Stimulated activated CD8-positive, alpha-beta memory T cell treated with anti-CD3 and anti-CD28 coated beads, Interleukin-15, amount 100 ng/mL, for 24 hours (primary cell): ENCODE measurements at places on chromosomes 1 and 21.

DNA sequence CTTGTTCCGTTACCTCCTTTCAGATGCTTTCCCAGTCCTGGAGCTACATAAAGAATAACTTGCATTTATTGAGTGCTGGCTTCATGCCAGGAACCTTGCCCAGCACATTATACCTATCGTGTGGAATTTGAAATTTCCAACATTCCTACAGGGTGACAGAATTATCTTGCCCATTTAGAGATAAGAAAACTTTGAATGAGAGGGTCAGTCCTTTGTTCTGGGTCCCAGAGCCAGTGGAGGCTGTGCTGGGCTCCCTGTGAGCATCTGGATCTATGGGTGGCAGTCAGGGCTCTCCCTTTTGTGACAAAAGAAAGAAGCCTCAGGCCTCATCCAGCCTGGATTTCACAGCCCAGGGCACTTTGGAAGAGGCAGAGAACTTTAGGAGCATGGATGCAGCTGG is 3.2 kb downstream of the GSTM4 start:
- DNase-seq: no peak

- no peak for DNase-seq
These were observed 104.4 kb upstream of the SERBP1 start for GRCh38 chr1:67534627-67535065.

DNA sequence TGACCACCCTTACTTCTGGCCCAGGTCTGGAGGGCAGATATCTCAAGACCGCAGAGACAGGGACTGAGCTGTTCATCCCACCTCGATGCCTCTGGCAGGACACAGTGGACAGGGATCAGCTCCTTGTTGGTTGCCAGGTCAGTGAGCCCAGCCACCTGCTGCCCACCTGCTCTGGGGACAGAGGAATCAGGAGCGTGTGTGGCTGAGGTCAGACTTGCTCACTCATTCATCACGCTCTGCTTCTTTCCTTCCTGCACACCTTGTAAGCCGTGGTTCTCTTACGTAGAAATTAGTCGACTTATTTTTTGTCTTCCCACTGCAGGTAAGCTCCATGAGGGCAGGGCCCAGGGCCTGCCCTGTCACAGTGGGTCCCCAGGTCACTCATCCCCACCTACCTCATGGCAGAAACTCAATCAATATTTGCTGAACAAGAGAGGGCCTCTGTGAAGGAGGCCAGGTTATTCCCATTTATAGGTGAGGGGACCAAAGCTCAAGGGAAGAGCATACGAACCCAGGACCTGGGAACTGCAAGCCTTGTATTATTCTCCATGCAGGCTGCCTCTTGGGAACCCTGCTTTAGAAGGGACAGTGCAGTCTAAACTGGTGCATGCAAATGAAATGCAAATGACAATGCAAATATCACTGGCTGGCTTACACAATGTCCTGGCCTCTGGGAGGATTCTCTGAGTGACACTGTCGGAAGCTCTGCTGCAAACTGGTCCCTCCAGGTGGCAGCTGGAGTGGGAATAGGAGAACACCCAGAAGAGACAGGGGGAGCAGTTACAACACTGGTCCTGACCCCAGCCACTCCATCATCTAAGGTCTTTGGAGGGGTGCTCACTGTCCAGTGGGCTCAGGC is 58.4 kb upstream of the PAX7 start:
- no peak for DNase-seq

- DNase-seq: no peak
These were observed 71.8 kb upstream of the ECE1 start for GRCh38 chr1:21362096-21362495.

DNA sequence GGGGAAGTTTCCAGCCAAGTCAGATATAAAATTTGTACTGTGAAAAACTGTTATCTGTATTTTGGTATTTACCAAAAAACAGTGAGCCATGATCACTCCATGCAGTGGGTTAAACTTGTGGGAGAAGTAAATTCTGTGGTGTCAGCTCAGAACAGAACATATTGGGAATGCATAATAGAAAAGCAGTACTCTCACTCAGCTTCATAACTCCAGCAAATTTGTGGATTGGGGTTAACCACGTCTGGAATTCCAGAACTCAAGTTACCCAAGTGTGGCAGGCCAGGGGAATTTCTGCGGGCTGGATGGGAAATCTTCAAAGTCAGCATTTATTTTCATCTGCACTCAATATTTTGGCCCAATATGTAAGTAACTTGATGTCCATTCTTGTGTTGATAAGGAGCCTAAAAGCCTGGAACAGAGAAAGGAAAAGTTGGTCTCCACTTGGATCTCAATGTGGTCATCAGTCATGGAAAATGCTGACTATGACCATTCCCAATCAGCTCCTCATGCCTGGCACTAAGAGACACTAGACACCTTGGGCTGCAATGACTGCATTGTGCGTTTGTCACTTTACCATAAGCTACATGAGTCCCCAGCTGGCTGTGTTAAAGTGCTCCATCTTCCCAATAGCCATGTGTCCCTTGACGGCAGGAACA is 39.1 kb upstream of the ENAH start:
- DNase-seq: no peak

DNA sequence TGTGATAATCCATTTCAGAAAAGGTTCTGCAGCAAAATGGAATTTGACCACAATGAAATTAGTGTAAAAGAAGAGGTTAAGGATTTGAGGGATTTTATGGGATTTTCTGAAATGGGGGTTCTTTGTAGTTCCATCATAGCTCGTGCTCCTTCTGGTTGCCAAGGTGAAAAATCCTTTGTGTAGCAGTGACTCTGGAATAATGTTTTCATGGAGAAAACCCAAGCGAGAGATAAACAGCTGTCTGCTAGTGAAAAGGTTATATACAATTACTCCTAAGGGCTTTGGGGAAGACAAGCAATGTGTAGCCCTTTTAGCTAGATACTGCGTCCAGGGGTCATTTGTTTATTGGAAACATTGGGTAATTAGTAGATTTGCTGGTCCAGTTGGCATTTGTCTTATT is 453.2 kb upstream of the DEPDC1 start:
- DNase-seq: no peak

DNA sequence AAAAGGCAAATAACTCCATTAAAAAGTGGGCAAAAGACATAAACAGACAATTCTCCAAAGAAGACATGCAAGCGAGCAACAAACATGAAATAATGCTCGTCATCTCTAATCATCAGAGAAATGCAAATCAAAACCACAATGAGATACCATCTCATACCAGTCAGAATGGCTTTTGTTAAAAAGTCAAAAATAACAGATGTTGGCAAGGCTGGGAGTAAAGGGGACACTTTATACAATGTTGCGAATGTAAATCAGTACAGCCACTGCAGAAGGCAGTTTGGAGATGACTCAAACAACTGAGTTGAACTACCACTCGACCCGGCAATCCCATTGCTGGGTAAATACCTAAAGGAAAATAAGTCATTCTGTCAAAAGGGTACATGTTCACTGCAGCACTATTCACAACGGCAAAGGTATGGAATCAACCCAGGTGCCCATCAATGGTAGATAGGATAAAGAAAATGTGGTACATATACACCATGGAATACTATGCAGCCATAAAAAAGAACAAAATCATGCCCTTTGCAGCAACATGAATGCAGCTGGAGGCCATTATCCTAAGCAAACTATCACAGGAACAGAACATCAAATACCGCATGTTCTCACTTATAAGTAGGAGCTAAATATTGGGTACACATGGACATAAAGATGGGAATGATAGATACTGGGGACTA is 25.9 kb downstream of the TSPAN2 start:
- DNase-seq: no peak

GRCh38 chr1:13699936-13700520 is at the start of gene PRDM2:
Gene PRDM2 (plus strand): TSS chr1:13700188. CDS start chr1:13715606, 15,418 bp downstream.
- peak; percentile 47 for DNase-seq

DNA sequence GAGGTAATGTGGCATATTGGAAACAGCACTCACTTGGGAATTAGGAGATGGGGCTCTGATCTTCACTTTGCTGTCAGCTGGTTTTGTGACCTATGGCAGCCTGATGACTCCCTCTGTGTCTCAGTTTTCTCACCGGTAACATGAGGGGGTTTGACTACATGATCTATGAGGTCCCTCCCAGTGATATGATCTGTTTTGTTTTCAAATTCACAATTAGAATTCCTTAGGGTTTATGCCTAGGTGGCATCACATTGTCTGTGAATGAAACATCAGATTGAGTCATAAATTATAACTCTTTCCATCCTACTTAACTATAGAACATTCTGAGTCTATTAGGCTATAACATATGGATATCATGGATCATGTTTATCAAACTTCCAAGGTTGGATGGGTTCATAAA is 386.6 kb downstream of the PTBP2 start:
- no peak for DNase-seq

- no peak for DNase-seq
These were observed 223.6 kb upstream of the ADGRL2 start for GRCh38 chr1:81577004-81577697.

DNA sequence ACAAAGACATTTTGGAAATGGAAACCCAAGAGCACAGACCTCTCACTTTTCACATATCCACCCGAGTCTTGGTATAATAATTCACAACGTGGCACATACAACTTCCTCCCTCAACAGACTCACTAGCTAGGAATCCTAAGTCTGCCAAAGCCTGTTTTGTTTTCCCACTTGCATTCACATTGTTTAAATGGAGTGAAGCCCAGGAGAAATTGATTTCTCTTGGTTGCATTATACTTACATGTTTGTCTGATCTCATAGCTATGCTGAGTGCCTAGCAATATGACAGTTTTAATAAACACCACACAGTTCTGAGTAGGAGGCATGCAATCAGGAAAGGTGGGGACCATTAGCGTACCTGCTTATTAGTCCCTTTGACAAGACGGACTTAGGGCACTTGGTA is 348.6 kb upstream of the ADGRL4 start:
- DNase-seq: no peak

DNA sequence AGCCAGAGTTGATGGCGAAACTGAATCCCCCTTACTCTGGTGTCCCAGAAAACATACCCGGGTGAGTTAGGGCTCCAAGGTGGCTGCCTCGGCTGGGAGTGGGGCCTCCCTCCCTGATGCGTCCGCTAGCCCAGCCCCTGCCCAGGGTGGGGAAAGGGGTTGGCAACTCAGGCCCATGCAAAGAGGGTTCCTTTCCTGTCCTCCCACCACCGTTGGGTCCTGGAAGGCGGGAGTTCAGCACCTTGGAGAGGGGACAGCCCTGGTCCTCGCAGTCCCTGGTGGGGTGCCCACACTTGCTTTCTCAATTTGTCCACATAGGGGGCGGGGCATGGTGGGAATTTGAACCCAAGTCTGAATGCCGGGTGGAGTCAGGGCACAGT is 6.1 kb downstream of the SRM start:
- DNase-seq: no peak

GRCh38 chr1:24009406-24009805 is 29.3 kb upstream of the SRSF10 start:
- DNase-seq: no peak

- no peak for DNase-seq
These were observed 160.3 kb downstream of the ETS2 start for GRCh38 chr21:38965910-38966504.

GRCh38 chr1:78339490-78339889 is 151.3 kb upstream of the PTGFR start:
- no peak for DNase-seq

DNA sequence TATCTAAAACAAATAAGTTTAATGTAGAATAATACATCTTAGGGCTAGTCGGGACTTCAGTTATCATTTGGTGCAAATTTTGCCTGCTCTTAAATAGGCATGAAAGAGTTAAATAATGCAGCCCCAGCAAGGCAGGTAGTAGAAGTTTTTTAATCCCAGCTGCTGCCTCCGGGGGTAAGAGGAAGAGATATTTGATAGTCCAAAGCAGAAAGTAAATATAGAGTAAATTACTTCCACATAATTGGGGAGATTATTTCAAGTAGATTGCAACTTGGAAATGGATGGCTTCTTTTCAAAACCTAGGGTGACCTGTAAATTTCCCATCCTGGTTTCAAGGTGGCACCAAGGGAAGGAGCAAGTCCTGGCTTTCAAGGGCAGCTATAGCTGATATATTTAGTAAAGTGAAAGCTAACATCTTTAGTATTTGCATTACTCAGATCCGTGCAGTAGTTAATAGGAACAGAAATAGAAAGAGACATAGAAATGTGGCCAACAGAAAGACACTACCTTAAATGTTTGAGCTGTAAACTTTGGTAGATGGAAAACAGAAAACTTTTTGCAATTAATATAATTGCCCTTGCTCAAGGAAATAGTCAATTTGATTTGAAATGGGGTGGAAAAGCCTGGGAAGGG is 109.1 kb downstream of the LMO4 start:
- DNase-seq: no peak

GRCh38 chr1:86823386-86823785 is 90.5 kb downstream of the SELENOF start:
- DNase-seq: no peak

DNA sequence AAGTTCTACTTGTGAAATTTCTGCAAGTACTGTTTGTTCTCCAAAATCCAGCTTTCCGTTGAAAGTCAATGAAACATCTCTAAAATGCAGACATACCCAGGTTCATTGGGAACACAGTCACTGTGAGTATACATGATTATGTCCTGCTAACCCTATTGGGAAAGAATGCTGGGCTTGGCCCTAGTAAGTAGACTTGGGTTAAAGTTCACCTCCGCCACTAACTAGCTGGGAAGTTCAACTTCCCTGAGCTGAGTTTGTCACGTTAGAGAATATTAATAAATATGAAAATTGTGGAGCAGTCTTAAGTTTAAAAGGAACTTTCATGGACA is 10.5 kb upstream of the PGD start:
- no peak for DNase-seq

- DNase-seq: no peak
These were observed 11.2 kb upstream of the CREG1 start for GRCh38 chr1:167564612-167565270.

GRCh38 chr1:3905953-3906671 is 6.0 kb upstream of the C1orf174 start:
- DNase-seq: no peak

DNA sequence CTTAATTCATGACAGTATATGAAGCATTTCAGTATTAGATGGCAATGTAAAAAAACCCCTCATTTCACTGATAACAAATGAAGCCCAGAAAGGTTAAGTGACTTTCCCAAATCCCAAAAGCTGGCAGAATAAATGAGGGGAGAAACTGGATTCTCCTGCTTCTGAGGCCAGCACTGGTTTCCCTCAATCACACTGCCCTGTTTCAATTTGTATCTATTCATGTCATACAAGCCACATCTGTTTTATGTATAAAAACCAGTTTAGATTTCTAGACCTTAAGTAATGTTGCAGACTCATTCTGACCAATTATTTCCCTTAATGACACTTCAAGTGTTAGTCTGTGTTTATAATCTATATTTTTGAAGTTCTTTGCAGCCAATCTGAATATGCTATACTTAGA is 16.8 kb downstream of the PLPPR4 start:
- no peak for DNase-seq

DNA sequence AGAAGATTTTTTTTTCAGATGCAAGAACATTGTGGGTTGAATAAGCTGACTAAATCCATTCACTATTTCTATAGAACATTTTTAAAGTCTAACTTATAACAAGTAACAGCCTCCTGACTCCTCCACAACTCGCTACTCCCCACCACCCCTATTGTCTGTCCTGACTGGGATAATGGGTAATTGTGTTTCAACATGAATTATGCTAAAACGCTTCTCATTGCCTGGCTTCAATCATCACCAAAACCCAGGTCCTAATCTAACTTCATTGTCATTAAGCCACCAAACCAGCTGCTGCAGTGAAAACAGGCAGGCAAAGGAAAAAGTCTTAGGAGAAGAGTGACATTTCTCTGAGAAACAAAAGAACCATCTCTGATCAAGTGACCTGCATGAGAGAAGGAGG is 30.0 kb downstream of the TNR start:
- DNase-seq: no peak

GRCh38 chr1:87720561-87720960 is 391.9 kb downstream of the LMO4 start:
- DNase-seq: no peak
